ENCODE measurements at places on chromosomes 5 and 9.

DNA sequence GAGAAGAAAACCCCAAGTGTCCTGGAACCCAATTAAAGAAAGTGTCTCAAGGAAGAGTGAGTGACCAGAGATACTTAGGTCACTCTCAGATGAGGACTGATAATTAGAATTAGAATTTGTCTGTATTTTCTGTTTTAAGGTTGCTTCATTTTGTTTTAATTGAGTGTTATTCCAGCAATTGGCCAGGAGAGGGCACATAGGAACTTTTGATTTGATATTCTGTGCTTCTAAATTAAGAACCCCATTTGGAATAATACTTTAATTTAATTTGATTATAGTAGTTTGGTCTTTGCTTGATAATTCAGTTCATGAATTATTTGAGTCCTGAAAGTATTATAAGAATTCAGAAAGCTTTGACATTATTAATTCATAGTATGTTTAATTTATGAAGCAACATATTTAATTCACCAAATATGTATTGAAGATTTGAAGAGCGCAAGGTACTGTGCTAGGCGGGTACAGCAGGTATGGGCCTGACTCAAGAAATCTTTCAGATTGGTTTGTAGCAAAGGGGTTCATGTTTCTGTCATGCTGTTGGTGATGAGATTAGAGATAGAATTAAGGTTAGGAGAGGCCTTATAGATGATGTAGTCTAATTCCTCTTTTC is 4.9 kb downstream of the MRPL22 start:
- DNase-seq, result no peak

DNA sequence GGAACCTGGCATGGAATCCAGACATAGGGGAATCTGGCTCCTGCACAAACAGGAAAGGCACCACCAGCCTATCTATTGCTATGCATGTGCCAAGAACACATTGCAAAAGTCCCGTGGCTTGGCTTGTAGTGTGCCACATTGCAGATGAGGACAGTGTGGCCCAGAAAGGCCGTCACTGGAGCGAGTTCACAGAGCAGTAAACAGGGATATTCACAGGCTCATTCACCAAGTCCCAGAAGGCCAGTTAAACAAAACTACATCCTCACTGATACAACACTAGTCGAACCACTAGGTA is 39.6 kb upstream of the TRIM32 start:
- no peak for DNase-seq

- no peak for DNase-seq
These were observed 25.2 kb downstream of the HOMER1 start for GRCh38 chr5:79488775-79489174.

DNA sequence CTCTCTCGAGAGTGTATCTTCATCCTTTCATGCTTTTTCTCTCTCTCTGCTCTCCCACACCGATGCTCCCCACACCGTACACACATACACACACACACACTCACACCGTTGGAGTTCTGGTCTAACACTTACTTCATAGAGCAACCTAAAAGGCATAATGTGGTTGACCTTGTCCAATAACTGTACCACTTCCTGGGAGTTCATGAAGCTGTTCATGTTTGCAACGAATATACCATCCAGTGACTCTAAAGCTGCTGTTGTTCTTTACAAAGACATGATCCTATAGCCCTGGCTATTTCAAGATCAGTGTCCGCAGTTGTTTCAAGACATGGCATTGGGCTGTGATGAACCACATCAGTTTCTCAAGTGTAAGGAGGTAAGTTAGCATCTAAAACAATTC is 10.0 kb downstream of the MEF2C start:
- no peak for DNase-seq

GRCh38 chr9:1875921-1876448 is 139.2 kb upstream of the SMARCA2 start:
- DNase-seq, result no peak

GRCh38 chr5:10293907-10294662 is 13.6 kb downstream of the CMBL start:
- DNase-seq, result no peak

- DNase-seq, result no peak
These were observed 411.7 kb upstream of the SLC24A2 start for GRCh38 chr9:20200581-20200980.

DNA sequence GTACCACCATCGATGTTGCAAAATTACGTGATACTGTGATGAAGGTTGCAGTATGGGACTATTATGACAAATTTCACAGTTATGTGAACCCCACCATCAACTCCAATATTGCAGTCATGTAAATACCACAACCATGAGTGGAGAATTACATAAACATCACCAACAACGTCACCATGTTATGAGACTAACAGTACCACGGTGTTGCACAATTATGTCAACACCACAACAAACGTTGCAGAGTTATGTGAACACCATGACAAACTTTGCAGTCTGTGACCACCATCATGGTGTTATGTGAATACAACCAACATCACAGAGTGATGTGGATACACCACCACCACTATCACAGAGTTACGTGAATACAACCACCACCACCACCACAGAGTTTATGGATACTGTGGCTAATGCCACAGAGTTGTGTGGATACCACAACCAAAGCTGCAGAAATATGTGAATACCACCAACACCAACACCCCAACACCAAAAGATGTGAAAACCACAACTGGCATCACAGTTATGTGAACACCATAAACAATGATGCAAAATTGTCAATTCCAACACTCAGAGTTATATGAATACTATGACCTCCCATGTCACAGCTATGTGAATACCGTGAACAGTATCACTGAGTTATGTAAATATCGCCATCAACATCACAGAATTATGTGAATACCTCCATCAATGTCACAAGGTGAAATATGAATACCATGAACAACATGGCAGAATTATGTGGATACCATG is 62.4 kb downstream of the SHC3 start:
- no peak for DNase-seq

DNA sequence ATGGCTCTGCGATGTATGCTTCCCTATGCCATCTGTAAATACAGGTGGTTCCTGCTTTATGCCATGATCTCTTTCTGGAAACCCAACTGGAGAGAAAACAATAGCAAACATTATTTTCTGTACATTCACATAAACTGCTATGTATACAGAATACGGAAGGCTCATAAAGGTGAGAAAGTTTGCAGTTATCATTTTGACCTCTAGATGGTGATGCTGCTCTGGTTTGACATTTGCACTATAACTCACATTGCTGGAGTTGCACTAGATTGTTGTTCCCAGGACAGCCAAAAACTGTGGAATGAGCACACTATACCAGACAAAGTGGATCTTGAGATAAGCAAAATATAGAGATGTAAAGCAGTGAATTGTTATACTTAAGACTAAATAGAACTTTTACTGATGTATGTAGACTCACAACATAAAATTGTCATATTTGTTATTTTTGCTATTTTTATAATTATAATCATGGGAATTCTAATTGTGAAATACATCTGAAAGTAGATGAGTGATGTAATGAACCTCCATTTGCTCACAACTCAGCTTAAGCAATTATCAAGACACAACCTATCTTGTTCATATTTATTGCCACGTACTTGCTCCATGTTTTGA is 246.5 kb downstream of the PTPRD start:
- DNase-seq, result no peak

DNA sequence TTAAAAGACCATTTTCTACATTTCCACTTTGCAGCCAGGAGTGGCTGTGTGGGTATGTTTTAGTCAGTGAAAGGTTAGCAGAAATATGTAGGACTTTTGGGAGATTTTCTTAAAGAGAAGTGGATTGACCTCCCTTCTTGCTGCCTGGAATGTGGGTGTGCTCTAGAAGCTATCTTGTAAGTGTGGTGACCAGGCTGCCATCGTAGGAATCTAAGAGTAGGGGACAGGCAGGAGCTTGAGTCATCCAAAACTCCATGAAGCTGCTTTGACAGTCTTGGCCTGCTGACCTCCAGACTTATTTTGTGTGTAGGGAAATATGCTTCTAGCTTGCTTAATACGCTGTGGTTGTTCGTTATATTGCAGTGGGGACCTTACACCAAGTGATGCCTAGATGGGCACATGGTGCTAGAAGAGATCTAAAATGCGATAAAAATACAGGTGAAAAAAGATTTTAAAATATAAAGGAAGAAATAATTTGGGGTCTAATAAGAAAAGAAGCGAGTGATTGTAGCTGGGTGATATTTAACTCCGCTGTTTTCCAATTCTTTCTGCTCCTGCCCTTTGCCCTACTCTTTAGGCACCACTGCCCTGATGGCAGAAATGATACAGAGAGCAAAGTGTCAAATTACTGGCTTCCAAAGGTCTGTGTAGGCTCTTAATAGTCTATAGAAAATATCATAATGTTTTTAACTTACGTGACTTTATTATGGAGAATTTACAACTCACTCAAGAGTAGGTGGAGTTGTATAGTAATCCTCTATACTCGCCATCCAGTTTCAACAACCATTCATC is 298.2 kb upstream of the ZNF608 start:
- no peak for DNase-seq

GRCh38 chr5:95519681-95520080 is 35.1 kb downstream of the SKIC3 start:
- no peak for DNase-seq

DNA sequence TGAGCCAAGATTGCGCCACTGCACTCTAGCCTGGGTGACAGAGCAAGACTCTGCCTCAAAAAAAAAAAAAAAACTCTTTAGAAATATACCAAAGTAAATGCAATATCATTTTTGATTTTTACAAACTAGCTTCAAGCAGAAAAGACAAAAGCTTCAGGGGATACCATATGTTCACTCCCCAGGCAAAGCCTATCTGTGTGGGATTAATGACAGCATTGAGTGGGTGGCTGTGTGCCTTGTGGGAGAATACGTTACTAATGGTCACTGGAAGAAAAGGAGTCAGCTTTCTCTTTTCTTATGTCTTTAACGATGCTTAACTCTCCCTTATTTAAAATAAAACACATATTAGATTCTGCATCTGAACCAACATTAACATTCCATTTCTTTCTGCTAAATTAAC is 1.9 kb downstream of the PCA3 start:
- DNase-seq, result no peak

- DNase-seq, result no peak
These were observed 67.0 kb downstream of the HAPLN1 start for GRCh38 chr5:83653669-83654068.
